B cell (primary cell): ENCODE measurements at places on chromosomes 2 and 18. TPM values are rescaled to one million over a fixed set of nuclear protein-coding genes. Genes with fewer than 3 reads are reported as not detected.

DNA sequence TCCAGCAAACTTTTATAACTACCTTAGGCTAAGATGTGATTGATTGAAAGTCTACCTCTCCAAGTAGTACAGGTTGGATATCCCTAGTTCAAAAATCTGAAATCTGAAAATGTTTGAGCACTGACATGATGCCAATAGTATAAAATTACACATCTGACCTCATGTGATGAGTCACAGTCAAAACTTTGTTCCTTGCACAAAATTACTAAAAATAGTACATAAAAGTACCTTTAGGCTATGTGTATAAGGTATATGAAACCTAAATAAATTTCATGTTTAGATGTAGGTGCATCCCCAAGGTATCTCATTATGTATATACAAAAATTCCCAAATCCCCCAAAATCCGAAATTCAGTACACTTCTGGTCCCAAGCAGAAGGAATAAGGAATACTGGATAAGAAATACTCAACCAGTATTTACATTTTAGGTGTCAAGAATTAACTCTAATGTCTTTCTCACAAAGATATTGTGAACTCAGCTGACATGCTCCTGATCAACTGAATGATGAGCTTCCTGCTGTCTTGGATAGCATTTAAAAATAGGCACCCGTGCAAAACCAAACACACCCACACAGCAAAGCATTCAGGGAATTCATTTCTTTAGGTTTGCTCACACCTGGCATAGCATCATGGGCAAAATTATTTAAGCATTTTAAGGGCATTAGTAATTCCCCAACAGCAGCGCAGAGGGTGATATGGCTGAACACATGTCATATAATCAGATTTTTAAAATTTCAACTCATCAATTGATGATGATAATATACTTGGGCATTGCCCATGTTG is 497.4 kb upstream of the MEIS1 start:
- no peak overlapping the region for H3K27ac ChIP-seq
- H3K4me1 ChIP-seq, result no peaks in the 10 kb centered on the region
- no peak for DNase-seq
- no peaks in the 10 kb centered on the region for H3K27me3 ChIP-seq
- no peaks in the 10 kb centered on the region for H3K36me3 ChIP-seq

GRCh38 chr2:128469875-128470274 is 151.2 kb upstream of the HS6ST1 start:
- no peak for DNase-seq
- no peaks in the 10 kb centered on the region for H3K36me3 ChIP-seq
- no peaks in the 10 kb centered on the region for H3K27me3 ChIP-seq
- no peak overlapping the region for H3K27ac ChIP-seq
- peaks cover 18% of the 10 kb centered on the region for H3K4me1 ChIP-seq
- no peak overlapping the region for H3K4me3 ChIP-seq

Gene GAD1
- total RNA-seq, result not detected in 2 replicates

Gene TMEM178A
- 0.99 and 1.3 TPM in 2 replicates for total RNA-seq

Gene RBMS1
- total RNA-seq, result 36.7 and 42.2 TPM in 2 replicates

Gene ERMN
- total RNA-seq, result 11.9 and 12.6 TPM in 2 replicates

DNA sequence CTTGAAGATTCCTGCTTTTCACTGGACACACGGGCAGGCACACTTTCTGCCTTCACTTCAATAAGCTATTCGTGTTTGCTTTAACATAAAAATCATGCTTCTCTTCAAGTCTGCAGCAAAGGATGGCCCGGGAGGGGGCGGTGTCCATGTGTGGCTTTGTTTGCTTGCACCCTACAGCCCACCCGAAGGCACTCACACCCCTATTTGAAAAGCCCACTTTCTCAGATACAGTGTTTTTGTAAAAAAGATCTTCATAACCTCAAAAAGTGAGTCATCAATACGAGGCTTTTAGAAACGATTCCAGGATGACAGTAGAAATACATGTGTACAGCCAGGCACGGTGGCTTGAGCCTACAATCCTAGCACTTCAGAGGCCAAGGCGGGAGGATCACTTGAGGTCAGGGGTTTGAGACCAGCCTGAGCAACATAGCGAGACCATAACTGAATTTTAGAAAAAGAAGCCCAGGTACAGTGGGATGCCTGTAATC is 36.5 kb upstream of the HPCAL1 start:
- no peak overlapping the region for H3K4me3 ChIP-seq
- no peak for DNase-seq
- peaks cover 3% of the 10 kb centered on the region for H3K4me1 ChIP-seq
- H3K27ac ChIP-seq, result no peak overlapping the region
- H3K27me3 ChIP-seq, result no peaks in the 10 kb centered on the region

- H3K27me3 ChIP-seq, result no peaks in the 10 kb centered on the region
- no peak for DNase-seq
- no peaks in the 10 kb centered on the region for H3K36me3 ChIP-seq
- no peak overlapping the region for H3K27ac ChIP-seq
Observed at GRCh38 chr2:234157817-234158588, 107.5 kb downstream of the SPP2 start.

DNA sequence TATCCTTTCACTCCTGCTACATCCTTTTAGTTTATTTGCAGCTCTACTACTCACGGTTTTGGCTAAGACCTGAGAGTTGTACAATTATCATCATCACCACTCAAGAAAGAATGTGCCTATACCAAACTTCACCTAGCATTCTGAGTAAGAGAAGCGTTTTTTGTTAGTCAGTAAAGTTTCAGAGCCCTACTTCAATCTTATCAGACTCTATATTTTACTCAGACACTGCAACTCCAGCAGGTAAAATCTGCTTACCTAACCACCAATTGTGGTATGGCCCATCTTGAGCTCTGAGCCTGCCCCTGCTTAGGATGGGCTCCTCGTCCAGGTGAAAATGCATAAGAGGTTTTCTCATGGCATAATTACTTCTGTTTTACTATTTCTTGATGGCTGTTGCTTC is 37.1 kb downstream of the ICOS start:
- H3K27ac ChIP-seq, result no peak overlapping the region
- no peak for DNase-seq
- H3K27me3 ChIP-seq, result peaks cover 6% of the 10 kb centered on the region
- no peak overlapping the region for H3K4me3 ChIP-seq

Gene FBXO36
- 1.5 TPM in 2 replicates for total RNA-seq

Gene LYG2
- not detected in 2 replicates for total RNA-seq

- no peak overlapping the region for H3K4me3 ChIP-seq
- no peaks in the 10 kb centered on the region for H3K27me3 ChIP-seq
- no peak for DNase-seq
- H3K4me1 ChIP-seq, result no peaks in the 10 kb centered on the region
Observed at GRCh38 chr2:198371921-198372543, 567.6 kb downstream of the PLCL1 start.

- no peaks in the 10 kb centered on the region for H3K36me3 ChIP-seq
- no peak overlapping the region for H3K27ac ChIP-seq
- H3K4me3 ChIP-seq, result no peak overlapping the region
- no peaks in the 10 kb centered on the region for H3K4me1 ChIP-seq
- no peaks in the 10 kb centered on the region for H3K27me3 ChIP-seq
Observed at GRCh38 chr2:204835786-204836185, 290.5 kb downstream of the PARD3B start.

DNA sequence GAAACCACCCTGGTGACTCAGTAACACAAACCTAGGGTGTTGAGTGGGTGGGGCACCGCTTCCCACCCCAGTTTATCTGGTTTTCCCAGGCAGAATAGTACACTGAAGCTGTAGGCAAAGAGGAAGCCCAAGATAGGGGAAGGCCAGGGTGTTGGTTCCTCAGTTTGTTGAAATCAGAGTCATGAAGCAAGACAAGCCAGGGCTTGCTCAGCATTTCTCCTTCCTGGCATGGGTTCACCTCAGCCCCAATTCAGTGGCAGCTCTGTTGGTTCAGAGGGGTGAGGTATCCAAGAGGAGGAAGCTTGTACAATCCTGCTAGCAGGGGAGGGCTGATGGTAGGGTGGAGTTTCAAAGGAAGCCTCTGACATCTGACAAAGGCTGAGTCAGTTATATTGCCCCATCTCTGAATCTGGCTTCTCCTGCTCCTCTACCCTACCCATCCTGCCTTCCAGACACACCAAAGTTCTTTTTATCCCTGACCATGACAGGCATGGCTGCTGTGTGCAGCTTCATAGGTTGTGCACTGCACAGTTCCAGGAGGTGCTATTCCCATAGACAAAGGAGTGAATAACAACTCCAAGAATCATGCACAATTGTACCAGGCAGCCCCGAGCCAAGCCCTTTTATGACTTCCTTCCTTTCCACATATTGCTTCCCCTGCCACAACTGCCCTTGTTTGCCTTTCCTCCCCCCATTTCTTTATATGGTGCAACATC is 24.9 kb upstream of the RAB10 start:
- H3K4me3 ChIP-seq, result no peak overlapping the region
- no peak overlapping the region for H3K27ac ChIP-seq
- DNase-seq, result no peak
- H3K4me1 ChIP-seq, result no peaks in the 10 kb centered on the region

GRCh38 chr18:36732264-36732663 is 96.5 kb downstream of the TPGS2 start:
- no peak overlapping the region for H3K4me3 ChIP-seq
- no peak for DNase-seq
- no peaks in the 10 kb centered on the region for H3K27me3 ChIP-seq
- H3K36me3 ChIP-seq, result no peaks in the 10 kb centered on the region
- H3K27ac ChIP-seq, result no peak overlapping the region
- H3K4me1 ChIP-seq, result peaks cover 4% of the 10 kb centered on the region

DNA sequence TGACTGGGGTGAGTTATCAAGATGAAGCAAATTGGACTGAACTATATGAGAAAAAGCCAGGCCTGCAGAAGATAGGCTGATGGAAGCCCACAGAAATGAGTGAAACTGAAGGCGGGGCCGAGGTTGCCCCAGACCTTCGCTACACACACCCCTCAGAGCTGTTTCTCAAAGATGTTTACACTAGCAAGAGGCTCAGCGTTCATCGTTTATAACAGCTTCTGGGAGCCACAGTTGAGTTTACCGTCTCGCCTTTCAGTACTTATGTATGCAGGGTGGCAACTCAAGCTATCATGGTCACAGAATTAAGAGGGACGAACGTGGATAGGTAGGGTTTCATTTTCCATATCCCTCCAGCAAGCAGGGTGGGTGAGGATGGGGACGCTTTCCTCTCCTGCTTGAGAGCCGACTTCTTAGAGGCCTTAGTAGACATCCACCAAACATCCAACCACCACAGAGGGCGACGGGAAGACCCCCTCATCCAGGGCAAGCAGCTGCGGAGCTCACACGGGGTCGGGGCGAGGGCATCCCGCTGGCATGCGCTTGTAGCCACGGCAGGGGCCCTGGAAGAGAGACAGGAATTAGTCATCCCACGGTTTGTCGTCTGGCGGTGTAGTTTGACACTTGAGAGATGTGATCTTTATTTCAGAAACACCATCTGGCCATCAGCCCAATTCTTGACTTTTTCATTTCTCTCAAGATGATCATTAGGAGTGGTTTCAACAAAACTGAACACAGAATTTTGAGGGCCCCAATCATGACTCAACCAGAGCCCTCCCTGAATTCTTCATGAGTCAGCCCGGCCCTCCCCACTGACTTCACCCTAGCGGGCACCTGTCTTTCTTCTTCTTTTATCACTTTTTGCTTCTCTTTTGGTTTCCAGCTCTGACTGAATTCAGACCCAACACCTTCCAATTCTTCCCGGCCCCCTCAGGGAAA is 109.1 kb upstream of the CTDP1 start:
- no peaks in the 10 kb centered on the region for H3K27me3 ChIP-seq
- H3K4me3 ChIP-seq, result no peak overlapping the region
- DNase-seq, result no peak
- no peak overlapping the region for H3K27ac ChIP-seq
- no peaks in the 10 kb centered on the region for H3K36me3 ChIP-seq

Gene SMAD7
- 20.9 and 24.8 TPM in 2 replicates for total RNA-seq

Gene CDK5R2
- 0.12 TPM in 1 of 2 replicates, not detected in the other for total RNA-seq

Gene TPGS2
- 50.9 and 53.7 TPM in 2 replicates for total RNA-seq

DNA sequence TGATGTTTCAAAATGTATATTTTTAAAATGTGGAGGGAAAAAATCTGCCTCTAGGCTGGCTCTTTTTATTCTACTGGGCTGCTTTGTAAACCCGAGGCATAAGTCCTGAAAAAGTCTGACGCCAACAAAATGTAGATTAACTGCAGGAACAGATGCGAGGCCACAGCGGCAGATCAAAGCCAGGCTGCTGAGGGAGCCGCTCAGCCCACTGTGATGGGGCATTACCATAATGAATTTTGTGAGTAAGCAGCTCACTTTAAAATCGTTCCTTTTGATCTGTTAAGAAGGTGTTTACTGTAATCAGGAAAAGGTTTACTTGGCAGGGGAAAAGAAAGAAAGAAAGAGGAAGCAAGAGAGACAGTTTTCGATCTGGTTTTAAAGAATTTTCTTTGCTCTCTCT is 269.0 kb downstream of the ICOS start:
- DNase-seq, result no peak
- no peak overlapping the region for H3K27ac ChIP-seq
- H3K4me3 ChIP-seq, result no peak overlapping the region
- no peaks in the 10 kb centered on the region for H3K27me3 ChIP-seq
- no peaks in the 10 kb centered on the region for H3K4me1 ChIP-seq
- no peaks in the 10 kb centered on the region for H3K36me3 ChIP-seq
